Choroid plexus epithelial cell (primary cell): ENCODE measurements at places on chromosomes 2 and 18.

GRCh38 chr2:8138923-8139667, 542.8 kb upstream of the ID2 start:
- no peak for DNase-seq

- peak; percentile 82 for DNase-seq
Measured at GRCh38 chr18:36284671-36285295, 12.7 kb upstream of the FHOD3 start.

GRCh38 chr2:240510513-240511210, 47.1 kb downstream of the ANKMY1 start:
- DNase-seq = no peak

- peak; percentile 93 for DNase-seq
Measured at GRCh38 chr2:171347591-171348032, 86.2 kb downstream of the METTL8 start.

DNA sequence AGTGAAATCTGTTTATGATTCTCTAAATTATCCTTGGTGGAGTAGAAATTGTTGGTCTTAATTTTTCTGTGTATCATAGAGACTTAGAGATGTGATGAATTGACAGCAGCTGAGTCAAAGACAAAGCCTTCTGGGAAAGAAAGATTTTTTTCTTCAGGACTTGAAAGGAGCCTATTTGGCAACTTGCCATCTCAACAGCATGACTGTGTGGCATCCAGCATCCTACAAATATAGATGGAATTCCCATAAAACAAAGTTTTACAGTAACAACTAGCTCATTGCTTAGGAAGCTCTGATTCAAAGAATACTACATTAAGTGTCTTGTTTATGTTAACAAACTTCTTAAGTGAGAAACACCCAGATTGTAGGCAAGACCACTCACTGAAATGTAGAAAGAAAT, 79.2 kb upstream of the SETBP1 start:
- peak; percentile 72 for DNase-seq

DNA sequence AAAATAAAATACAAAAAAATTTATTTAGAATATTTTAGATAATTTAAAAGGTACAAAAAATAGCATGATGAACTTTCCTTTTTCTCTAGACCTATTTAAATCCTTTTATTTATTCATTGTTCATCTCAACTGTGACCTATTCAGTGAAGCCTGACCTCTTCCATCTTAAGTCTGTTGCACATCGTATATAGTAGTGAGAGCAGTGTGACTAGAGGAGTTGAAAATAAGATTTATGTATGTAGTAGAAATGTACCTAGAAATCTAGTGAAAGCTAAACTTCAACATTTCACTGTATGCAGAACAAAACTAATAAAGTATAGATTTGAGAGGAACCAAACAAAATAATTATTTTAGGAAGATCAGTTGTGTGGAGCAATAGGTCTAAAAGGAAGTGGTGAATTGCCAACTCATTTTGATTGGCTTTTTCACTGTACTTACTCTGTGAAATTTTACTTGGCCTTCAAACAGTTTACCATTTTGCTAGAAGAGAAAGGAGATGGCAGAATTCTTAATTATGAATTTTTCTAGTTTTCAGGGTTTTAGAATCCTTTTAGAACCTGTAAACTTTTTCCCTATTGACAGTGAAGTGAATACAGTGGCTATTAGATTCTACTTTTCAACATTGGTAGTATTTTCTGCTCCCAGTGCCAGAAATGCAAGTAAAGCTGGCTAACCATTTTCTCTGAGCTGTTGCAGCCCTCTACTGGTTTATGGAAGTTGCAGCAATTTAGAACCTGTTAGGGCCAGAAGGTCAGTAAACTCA, 11.0 kb downstream of the ANKRD12 start:
- DNase-seq = peak; percentile 89

- DNase-seq = peak; percentile 63
Measured at GRCh38 chr2:50535971-50536759, 495.8 kb downstream of the NRXN1 start.

DNA sequence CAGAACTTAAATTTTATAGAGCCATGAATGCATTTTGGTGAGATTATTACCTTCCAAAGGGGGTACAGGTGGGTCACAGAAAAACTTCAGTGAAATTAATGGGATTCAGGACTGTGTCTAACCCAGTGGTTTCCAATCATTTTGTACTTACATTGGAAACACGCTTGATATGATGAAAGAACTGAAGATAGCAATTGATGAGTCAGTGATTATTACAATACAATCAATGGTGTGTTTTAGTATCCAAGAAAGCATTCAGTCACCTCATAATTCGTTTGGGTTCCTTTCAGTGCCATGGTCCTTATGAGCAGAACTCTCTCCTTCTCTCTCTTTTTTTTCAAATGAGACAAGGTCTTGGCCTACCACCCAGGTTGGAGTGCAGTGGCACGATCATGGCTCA, 66.5 kb upstream of the IGFBP5 start:
- no peak for DNase-seq

GRCh38 chr2:12718015-12718671, 1.4 kb downstream of the TRIB2 start:
- no peak for DNase-seq

- DNase-seq = peak; percentile 20
Measured at GRCh38 chr2:109535217-109535946, 78.4 kb downstream of the SEPTIN10 start.

DNA sequence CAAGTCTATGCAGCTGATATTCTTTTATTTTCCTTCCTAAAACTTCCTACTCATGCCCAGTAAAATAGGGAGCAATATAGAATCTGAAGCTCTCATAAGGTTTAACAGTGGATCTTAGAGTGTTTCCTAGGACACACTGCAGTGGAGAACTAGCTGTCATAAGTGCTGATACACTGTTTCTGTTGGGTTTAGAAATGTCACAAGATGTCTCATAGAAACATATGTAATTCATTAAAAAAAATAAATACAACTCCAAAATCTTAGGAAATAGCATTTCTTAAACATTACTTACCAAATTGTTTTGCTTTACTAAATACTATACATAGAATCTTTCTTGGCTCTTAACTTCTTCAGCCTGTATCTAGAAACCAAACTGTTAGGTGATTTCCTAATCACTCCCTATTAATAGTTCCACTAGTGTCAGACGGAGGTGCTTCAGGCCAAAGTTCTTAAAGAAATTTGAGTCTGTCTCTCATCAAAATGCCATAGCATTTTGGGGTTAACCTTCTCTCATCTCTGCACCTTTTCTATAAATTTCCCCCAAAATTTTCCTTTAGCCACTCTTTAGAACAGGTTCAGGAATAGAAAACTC, 93.7 kb downstream of the CERKL start:
- no peak for DNase-seq

- no peak for DNase-seq
Measured at GRCh38 chr2:235663875-235664274, 170.0 kb downstream of the AGAP1 start.

- DNase-seq = no peak
Measured at GRCh38 chr2:144429396-144430112, 90.4 kb downstream of the ZEB2 start.

DNA sequence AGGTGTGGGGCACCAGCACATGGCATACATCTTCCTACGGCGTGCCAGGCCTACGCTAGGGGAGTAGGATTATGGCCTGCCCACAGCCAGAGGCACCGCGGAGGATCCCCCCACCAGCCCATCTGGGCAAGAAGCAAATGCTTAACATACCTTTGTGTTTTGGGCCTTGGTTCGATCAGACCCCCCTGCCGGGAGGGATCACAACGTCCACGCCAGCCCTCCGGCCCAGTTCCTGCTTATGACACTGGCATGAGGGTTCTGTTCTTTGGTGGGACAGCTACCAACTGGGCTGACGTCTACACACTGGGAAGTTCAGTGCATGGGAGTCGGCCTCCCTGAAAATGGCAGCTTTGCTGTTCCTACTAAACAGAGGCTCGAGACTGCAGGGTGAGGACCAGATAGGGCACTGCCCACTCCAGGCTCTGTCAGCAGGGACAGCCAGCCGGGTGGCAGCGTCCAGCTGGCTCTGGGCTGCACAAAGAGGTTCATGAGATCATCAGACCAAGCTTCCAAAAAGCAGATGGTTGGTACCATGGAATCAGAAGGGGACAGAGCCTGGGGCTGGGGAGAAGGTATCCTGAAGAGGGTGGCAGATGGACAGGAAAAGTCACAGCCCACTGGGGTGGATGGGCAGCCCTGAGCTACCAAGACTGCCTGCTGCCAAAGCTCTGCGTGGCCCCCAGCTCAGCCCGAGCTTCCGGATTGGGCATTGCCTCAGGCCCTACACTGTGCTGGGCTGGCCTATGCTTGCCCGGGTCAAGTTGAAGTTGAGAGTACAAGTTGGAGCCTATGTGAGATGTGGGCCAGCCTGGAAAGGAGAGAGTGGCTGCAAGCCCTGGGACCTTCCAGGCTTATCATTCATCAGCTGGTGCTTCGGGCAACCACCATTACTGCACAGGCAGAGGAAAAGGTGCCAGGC, 61.7 kb upstream of the TEX51 start:
- DNase-seq = no peak

DNA sequence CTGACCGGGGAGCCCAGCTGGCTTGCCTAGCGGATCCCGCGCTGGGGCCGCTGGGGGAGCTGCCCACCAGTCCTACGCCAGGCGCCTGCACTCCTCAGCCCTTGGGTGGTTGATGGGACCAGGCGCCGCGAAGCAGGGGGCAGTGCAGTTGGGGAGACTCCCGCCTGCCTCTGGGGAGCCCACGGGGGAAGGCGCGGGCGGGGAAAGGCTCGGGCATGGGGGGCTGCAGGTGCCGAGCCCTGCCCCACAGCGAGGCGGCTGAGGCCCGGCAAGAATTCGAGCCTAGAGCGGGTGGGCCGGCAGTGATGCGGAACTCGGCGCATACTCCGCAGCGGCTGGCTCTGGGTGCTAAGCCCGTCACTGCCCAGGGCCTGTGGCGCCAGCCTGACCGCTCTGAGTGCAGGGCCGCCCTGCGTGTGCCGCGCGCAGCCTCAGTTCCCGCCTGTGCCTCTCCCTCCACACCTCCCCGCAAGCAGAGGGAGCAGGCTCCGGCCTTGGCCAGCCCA, 249.1 kb upstream of the TEKT4 start:
- no peak for DNase-seq

GRCh38 chr18:54983041-54983686, 23.9 kb upstream of the CCDC68 start:
- peak; percentile 91 for DNase-seq

DNA sequence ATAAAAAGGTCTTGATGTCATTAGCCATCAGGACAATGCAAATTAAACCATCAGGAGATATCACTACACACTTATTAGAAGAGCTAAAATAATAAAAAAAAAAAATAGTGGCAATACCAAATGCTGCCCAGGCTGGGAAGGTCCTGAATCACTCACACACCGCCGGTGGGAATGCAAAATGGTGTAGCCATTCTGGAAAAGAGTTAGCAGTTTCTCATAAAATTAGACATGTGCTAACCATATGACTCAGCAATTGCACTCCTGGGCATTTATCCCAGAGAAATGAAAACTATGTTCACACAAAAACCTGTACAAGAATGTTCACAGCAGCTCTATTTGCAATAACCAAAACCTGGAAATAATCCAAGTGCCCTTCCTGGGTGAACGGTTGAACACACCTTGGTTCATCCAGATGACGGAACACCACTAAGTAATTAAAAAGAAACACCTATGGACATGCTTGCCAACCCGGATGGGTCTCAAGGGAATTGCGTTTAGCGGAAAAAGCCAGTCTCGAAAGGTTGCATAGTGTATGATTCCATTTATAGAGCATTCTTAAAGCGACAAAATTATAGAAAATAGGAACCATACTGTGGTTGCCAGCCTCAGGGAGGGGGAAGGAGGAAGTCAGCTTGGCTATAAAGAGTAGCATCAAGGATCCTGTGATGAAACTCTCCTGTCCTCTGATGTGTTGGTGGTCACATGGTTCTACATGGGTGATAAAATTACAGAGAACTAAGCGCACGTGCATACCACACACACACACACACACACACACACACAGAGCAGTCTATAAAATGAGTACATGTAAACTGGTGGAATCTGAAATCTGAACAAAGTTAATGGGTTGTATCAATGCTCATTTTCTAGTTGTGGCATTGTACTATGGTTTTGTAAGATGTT, 4.6 kb downstream of the MBP start:
- DNase-seq = peak; percentile 94

DNA sequence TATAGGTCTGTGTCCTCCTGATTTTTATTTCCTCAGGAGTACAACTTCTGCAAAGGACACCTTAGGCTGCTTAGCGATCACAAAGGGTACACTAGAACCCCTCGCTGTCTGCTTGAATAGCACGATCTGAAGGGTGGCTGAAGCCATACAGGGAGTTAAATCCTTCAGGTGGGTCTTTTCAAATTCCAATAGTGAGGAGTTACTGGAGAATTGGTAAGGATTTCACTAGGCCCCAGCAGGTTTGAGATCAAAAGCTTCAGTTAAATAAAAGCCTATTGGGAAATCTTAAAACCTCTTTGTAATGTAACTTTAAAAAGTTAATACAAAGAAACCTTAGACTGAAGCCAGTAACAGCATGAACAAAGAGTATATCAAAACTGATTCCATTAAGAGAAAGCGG, 613.1 kb downstream of the ZEB2 start:
- DNase-seq = no peak

GRCh38 chr2:128687565-128687964, 368.9 kb upstream of the HS6ST1 start:
- no peak for DNase-seq

DNA sequence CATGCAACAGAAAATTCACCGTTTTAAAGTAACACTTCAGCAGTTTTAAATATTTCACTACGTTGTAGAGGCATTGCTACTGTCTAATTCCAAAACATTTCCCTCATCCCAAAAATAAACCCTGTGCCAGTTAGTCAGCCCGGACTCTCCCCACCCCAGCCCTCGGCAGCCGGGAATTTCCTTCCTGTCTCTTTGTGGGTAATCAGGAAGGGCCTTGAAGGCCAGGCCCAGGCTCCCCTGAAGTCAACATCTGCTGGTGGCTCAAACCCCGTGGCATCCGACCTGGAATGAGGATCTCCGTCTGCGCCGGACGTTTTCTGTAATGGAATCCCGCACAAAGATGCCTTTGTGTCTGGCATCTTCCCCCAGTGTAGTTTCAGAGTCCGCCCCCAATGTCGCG, 219.6 kb downstream of the SNTG2 start:
- DNase-seq = no peak

DNA sequence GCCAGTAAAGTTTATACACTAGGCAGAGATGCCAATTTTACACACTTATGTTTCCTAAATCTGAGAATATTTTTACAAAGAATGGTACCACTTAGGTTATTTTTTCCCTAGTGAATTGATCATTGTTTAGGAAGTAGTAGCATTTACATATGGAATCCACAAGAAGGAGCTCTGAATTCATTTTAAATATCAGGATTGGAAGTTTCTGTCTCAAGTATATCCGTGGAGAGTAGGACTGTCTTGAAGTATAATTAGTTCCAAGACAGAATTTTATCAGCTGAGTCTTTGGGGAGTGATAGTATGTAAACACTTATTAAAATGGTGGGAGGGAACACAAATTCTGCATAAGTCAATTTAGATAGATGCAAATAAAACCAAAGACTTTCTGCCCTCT, 82.3 kb upstream of the FAM98A start:
- DNase-seq = peak; percentile 10

- DNase-seq = no peak
Measured at GRCh38 chr2:49146401-49146800, 7.9 kb downstream of the FSHR start.
